CD4-positive, alpha-beta T cell treated with Interleukin-2 at 100 ng/mL for 4 hours (primary cell): ENCODE measurements at places on chromosomes 7 and 10.

- DNase-seq = no peak
These were observed 20.7 kb downstream of the GBX1 start for GRCh38 chr7:151146761-151147160.

DNA sequence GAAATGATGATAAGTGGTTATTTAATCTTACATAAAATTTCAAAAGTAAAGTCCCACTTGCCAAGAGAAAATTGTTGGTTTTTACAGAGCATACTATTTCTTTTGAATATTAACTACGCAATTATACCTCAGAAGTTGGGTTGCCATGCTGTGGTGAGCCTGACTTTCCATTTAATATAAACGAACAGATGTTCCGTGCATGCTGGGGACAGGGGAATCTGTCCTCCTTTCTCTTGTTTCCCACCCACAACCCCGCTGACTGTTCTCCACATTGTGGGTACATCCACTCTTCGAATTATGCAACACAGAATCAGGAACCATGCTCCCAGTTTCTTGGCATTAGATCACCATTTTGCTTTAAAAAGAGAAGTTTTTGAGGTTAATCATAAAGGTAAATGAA, 29.2 kb upstream of the RTKN2 start:
- no peak for DNase-seq

GRCh38 chr10:49564461-49565009, 25.6 kb upstream of the ERCC6 start:
- no peak for DNase-seq

DNA sequence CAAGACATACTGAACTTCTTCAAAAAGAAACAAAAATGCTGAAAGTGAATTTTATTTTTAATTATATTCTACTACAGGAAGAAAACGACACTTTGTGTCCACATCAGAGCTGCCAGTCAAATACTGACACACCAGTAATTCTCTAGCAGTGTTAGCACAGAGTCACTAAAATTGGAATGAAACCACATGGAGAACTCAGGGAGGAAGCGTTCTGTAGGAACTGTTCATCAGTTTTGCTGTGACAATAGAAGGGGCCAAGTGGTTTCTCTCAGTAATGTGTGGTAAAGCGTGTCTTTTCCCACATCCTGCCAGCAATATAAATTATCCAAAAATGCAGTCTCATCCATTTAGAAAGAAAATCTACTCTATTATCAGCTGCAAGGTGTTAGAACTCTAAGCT, 683.3 kb downstream of the GRM8 start:
- no peak for DNase-seq

GRCh38 chr7:16207321-16207720, 214.0 kb downstream of the CRPPA start:
- no peak for DNase-seq

- DNase-seq = no peak
These were observed 35.3 kb downstream of the VSTM4 start for GRCh38 chr10:49080071-49080470.

DNA sequence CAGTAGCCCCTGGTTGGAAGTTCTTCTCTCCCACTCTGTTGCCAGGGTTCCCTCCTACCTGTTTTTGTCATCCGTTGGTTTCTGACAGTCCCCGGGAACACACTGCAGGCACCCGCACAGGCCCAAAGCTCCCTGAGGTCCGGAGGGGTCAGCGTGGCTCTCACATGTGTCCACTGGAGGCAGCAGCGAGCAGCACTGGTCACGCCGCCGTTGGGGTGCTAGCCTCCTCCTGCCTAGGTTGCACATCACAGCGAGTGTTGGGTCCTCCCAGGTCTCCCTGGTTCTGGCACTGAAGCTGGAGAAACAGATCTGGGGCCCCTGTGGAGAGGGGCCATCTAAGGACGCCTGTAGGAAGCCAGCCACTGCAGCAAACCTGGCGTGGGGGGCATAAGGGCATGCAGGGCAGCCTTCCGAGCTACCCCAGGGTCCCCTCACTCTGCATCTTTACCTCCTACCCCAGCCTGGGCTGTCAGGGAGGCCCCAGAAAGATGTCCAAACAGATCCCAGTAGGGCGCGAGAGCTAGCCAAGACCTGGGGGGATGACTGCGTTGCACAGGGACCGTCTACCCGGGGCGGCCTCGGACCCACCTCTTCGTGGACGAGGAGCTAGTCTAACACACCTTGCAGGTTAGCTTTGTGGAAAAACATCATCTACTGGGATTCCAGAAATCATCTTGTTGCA, 28.9 kb downstream of the LRRC27 start:
- DNase-seq = peak; percentile 25

DNA sequence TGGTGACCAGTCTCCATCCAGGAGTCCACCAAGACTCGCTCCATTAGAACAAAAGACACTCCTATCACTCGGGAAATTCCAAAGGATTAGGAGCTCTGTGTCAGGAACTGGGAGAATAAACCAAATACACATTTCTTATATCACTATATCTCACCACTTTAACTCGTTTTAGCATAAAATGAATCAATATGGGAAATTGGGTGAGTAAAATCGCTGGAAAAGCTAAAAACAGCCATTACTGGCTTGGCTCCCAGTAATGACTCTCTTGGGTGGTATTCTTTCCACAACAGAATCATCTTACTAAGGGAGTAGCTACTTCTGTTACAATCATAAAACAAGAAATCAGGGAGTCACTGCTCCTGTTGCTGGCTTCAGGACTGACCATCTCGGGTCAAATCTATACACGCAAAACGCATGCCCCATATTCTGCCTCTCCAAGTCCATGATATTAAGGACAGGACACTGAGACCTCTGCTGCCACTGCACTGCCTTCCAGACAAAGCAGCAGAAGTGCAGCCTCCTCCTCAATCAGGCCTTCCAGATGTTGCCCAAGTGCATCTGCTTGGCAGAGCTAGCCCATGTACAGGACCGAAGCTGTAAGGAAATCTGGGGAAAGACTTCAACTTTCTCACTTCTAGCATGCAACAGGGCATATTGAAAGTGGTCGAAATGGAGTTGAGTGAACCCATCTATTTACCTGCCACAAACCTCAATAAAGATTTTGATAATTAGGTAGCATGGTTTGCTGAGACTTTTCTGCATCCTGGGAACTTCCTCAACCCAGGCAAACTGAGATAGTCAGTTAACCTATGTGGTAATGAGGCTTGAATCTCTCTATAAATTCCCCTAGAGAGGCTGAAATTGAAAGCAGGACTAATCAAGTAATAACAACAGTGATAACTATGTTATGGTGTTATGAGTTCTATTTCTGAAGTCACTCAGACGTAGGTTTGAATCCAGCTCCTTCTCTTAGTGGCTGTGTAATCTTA, 14.4 kb upstream of the PANK1 start:
- no peak for DNase-seq

- DNase-seq = no peak
These were observed 64.7 kb downstream of the ZMIZ1 start for GRCh38 chr10:79133416-79133815.

DNA sequence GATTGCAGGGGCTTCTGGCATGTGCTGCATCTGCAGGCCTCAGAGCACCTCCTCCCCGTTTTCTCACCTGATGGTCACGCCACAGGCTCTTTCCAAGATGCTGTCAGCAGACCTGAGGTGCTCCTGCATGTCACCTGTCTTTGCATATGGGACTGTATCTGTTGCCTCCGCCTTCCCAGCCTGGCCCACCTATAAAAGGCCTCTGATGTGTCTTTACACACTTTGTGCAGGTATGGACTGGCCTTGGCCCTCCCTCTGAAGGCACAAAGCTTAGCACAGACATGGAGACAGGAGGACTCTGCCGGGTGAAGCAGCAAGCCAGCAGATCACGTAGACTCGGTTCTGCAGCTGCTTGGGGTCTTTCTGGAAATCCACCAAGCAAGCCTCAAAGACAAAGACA, 220.9 kb upstream of the PPP2R2D start:
- DNase-seq = no peak

DNA sequence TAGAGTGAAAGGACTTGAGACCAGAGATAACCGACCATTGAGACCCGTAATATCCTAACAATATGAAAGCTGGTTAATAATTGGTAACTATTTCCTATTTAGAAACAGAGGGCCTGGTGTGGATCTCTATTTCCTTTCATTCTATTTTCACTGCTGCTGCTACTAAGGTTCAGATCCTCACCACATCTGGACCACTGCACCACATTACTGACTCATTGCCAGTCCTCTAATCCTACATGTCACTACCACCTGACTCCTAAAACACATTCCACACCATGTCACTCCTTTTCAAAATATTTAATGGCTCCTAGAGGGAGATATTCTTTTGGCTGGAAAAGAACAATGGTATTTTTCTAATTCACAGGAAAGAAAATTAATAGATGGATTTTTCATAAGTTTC, 6.4 kb downstream of the USP54 start:
- no peak for DNase-seq

GRCh38 chr7:88117325-88117724, 102.5 kb downstream of the SRI start:
- no peak for DNase-seq

- no peak for DNase-seq
These were observed 6.8 kb upstream of the MYOZ1 start for GRCh38 chr10:73647875-73648651.

DNA sequence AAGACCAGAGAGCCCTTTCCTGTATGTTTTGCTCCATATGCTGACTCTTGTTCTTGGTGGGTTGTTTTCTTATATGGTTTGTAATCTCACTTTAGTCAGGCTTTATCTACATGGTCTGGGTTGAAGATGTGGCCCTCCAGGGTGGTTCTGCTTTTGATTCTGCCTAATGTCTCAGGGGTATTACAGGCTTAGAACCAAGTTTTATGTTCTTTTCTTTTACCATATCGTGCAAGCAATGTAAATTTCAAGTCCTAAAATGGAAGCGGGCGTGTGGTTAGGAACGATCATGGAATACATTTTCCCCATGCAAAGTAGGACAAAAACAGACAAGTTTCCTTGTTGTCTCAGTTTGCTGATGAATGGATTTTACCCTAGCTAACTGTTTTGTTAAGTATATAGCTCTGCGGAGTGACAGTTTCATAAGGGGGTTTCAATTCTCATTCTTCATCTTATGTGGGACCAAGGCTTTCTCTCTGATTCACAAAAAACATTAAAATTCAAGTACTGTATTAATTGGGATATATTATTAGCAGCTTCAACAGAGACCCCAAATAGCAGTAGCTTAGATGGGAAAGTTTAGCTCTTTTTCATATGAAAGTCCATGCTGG, 58.7 kb downstream of the MTURN start:
- no peak for DNase-seq

GRCh38 chr10:67225226-67225625, 299.4 kb downstream of the LRRTM3 start:
- no peak for DNase-seq

DNA sequence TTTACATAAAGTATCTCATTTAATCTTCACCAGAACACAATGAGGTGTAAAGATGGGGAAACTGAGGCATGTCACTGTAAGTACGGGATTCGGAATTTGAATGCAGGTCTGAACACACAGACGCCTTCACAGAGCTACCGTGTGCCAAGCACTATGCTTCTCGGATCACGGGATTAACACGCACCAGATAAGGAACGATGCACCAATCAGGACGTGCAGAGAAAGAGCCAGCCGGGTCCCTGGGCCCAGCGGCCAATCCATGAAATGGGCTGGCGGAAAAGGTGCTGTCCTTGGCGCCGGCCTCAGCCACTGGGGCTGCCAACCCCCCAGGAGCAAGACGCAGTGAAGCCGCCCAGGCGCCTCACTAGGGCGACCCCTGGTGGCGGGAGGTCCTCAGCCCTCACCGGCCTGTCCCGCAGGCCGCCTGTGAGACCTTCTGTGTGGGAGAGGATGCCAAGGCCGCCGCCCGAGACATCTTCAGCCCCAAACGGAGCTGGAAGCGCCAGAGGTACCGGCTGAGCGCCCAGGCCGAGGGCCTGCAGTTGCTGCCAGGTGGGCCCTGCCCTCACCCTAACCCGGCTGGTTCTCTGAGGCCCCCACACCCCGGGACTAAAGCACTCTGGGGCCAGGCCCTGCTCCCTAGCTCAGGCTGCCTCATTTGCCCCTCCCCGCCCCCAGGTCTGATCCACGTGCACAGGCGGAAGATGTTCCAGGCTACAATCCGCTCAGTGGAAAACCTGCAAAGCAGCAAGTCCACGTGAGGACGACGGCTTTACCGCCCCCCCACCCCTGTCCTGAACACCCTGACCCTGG, 15.6 kb downstream of the ATG9B start:
- DNase-seq = peak; percentile 90

DNA sequence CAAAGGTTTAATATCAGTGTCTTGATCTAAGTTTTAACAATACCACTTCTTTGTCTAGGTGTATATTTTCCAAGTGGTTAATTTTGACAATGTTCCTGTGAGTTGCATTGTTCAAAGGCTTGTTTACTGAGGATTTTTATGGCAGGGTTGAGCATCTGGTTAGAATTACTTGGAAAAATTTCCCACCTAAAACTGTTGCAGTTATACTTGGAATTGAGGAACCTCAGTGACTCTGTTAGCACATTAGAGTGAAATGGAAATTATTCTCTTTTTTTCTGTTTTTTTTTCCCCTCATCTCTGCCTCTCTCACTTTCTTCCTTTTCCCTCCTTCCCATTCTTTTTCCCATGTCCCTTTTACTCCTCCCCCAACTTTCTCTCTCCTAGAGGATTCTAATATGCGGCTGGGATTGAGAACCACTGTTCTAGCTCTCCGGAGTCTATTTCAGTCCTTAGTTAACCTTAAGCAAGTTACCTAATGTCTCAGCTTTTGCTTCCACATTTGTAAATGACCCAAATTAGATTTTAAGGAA, 107.0 kb downstream of the PODXL start:
- DNase-seq = no peak

- DNase-seq = no peak
These were observed 125.7 kb upstream of the MTPN start for GRCh38 chr7:136102881-136103280.

- peak; percentile 65 for DNase-seq
These were observed 10.7 kb upstream of the KMT2E start for GRCh38 chr7:105003275-105003674.

DNA sequence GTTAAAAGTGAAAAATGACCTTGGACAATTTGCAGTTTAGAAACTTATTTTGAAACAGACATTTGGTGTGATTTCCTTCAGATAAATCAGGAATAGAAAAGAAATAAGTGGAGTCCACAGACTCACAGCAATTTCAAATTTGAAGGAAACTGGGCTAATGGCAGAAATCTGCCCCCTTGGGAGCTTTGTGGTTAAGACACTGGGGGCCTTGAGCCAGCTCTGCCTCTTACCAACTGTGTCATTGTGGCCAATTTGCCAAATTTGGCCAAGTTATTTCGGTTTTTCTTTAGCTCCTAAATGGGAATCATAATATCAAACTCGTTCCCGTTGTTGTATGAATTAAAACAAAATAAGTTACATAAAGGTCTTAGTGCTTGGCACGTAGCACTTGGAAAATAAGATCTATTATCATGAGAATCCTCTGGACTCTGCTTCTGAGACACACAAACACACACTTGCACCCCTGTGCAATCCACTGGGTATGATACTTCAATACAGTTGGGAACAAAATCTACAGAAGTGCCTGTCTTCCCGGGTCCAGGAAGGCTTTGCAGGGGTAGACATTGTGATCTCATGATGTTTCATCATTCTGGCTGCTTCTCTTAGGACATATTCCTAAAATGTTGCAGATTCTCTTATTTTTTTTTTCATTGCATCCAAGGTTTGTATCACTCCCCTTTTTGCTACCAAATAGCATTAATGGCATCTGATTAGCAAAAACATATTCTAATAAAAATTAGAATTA, 4.9 kb downstream of the ARMC3 start:
- no peak for DNase-seq
